Myometrial cell (primary cell): ENCODE measurements at places on chromosomes 4 and X. TPM values are rescaled to one million over a fixed set of nuclear protein-coding genes. Genes with fewer than 3 reads are reported as not detected.

Gene F8A3
- total RNA-seq = 1.2 and 3.5 TPM in 2 replicates

Gene GC
- total RNA-seq = not detected in 2 replicates

Gene BEX4
- 12.4 and 17.9 TPM in 2 replicates for total RNA-seq

Gene DMP1
- total RNA-seq = not detected in 2 replicates

Gene ZNF81
- total RNA-seq = 1.2 and 2.5 TPM in 2 replicates

Gene GPR34
- total RNA-seq = not detected in 2 replicates

Gene ZDHHC15
- total RNA-seq = not detected in 2 replicates

Gene ANOS1
- total RNA-seq = 1.2 and 1.4 TPM in 2 replicates

Gene DAPP1
- not detected in 2 replicates for total RNA-seq

Gene SHROOM4
- 0.86 and 1.2 TPM in 2 replicates for total RNA-seq

Gene PNMA3
- total RNA-seq = not detected in 2 replicates

Gene SLC26A1
- total RNA-seq = not detected in 2 replicates

Gene GPR143
- 0.29 and 0.53 TPM in 2 replicates for total RNA-seq

Gene MAML3
- 1.2 and 4.3 TPM in 2 replicates for total RNA-seq

Gene RPA4
- total RNA-seq = under 0.01 TPM in 1 of 2 replicates, not detected in the other

Gene HELT
- not detected in 2 replicates for total RNA-seq

Gene NEUROG2
- not detected in 2 replicates for total RNA-seq

Gene BEND2
- not detected in 2 replicates for total RNA-seq

Gene PLXNB3
- 2.3 and 2.6 TPM in 2 replicates for total RNA-seq

Gene ZCCHC18
- total RNA-seq = under 0.01 and 0.18 TPM in 2 replicates

Gene LRCH2
- 5.3 and 6.1 TPM in 2 replicates for total RNA-seq

Gene EVC2
- total RNA-seq = 8.3 and 12.1 TPM in 2 replicates

Gene EMCN
- not detected in 2 replicates for total RNA-seq

Gene CD40LG
- not detected in 2 replicates for total RNA-seq

Gene MAOB
- total RNA-seq = 0.29 and 0.89 TPM in 2 replicates

Gene ACOT9
- total RNA-seq = 70.2 and 75.8 TPM in 2 replicates
